NCI-H1417 treated with DMSO at 0.1 percent for 48 hours (cell line): ENCODE measurements at places on chromosomes 5 and 9.

- no peak for DNase-seq
These were observed 43.9 kb upstream of the HMGCS1 start for GRCh38 chr5:43357067-43357466.

DNA sequence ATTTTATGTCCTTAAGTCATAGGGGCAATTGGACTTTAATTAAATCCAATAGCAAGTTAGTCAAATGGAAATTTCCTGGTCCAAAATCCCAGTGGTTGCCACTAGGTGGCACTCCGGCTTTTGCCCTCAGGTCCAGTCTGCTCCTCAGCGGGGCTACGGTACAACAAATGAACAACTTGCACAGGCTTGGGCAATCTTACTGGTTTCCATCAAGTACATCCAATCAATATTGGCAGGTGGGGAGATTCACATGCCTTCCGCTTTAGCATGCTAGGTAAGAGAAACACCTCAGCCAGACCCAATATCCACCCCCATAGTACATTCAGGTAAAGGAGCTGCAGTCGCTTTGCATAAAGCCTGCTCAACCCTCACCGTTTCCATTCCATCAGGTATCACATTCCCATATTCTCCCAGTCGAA is 6.3 kb upstream of the MXD3 start:
- no peak for DNase-seq

- no peak for DNase-seq
These were observed 72.4 kb upstream of the NTRK2 start for GRCh38 chr9:84597131-84597530.

DNA sequence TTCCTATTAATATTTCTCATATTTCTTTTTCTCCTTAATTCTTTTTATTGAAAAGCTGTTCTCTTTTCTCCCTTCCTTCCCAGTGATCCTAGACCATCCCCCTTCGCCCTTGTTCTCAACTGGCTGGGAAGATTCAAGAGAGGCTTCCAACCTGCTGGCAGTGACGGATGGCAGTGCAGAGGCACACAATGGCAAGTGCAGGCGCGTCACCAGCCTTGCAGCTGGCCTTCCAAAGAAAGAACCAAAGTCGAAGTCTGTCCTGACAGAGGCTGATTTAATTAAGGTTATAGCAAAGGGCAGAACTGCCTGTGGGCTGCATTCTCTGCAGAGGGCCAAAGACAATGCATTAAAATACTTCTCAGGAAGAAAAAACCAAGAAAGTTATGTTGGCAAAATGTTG is 7.4 kb downstream of the CEMIP2 start:
- DNase-seq = no peak

- no peak for DNase-seq
These were observed 62.3 kb upstream of the CDK5RAP2 start for GRCh38 chr9:120642129-120642770.

DNA sequence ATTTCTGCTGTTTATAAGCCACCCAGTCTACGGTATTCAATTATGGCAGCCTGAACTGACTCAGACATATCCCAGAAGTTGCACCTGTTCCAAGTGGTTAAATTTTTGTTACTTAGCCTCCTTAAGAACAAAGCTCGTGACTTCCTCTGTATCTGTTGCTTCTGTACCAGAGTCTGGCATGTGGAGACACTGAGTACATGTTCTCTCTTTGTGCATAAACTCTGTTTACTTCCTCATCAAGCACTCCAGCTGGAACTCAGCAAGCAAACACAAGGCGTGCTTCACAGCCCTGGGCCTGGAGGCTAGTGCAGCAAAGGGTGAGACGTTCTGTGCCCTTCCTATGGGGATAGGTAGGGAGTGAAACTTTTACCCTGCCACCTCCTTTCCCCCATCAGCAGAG is 19.0 kb downstream of the C9orf152 start:
- DNase-seq = no peak

- no peak for DNase-seq
These were observed 262.7 kb downstream of the DRD1 start for GRCh38 chr5:175181331-175181730.

DNA sequence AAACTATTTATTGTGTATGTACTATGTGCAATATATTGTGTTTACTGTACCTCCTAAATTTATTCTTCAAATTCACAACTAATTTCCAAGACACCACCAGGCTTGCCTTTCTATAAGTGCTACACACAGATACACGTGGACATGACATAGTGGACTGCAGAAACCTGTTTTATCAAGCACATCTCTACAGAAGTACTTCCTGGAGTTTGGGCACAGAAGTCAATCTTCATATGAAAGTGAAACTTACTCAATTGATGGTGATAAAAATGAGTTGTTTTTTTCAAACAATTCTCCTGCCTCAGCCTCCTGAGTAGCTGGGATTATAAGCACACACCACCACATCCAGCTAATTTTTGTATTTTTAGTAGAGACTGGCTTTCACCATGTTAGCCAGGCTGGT is 57.6 kb downstream of the NLN start:
- DNase-seq = no peak

DNA sequence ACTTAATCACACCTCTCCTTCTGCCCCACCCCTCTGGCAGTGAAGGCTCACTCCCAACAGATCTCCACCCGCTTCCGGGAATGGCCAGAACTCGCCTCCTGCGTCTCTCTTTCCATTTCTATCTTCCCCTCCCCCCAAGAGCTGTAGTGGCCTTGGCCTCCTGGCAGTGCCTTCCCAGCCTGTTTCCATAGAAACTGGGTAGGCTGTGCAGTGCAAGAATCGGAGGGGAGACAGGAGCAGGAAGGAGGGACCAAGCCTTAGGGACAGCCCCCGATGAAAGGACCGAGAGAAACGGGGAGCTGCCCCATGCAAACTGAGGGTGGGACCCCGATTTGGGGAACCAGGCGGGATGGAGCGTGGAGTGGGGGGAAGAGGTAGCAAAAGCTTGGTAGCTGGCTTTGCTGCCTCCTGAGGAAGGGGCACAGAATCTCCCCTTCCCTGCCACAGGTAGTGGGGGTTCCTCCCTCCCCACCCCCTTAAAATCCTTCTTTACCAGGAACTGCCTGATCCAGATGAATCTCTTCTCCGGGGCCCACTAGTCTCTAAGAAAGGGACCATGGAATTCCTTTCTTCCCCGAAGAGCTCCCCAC is 4.5 kb upstream of the PCDH1 start:
- DNase-seq = no peak

DNA sequence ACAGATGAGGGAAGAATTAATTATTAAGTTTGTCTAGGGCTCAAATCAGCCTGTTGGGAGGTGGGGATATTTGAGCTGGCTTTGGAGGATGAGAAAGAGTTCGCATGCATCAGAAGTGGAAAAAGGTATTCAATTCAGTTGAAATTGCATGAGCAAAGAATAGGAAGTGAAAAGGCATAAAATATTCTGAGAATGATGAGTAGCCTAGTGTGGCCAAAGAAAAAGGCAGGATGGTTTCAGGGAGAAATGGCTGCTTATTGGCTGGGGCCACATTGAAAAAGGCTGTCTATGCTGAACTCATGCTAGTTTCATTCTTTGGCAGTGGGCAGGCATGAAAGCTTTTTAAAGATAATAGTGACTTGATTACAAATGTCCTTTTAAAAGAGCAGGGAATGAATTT is 235.4 kb upstream of the RIOK2 start:
- DNase-seq = no peak

DNA sequence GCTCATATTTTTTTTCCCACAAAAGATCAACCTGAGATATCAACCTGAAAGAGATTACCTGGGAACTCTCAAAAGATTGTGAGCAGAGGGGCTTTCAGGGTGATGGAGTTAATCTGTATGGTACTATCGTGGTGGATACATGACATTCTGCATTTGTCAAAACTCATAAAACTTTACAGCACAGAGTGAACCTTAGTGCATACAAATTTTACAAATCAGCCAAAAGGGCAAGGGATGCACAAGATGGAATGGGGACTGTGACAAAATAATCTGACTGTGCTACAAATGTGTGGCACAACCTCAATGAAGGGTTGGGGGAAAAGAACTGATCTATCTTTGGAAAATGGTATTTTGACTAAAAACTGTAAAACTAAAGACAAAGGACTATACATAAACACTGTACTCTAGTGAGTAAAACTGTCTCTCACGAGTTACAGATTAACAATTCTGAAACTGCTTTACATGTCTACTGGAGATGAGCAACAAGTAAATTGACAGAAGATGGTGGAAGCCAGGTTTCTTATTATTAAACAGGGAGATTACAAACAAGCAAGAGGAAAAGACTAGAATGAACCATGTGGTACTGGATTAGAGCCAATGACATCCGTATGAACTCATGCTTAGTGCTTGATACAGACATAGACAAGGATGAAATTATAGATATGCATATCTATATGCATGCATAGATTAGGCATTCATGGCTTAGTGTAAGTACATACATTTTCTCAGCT is 24.8 kb upstream of the RLN1 start:
- no peak for DNase-seq

DNA sequence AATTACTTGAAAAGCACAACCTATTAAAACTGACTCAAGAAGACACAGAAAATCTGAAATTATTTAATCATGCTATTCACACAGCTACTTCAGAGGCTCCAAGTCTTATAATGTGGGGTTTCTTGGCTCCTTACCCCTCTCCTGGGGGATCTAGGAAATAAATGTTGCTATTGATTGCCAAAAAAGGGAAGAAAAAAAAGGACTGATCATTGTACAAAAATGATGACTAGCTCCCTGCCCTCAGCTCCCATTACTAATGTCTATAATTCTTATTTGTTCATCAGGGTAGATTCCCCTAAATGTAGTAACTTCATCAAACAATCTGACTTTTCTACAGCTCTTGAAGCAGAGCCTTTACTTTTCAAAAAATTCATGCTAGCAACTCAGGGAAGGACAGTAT is 3.3 kb upstream of the SMC5 start:
- DNase-seq = no peak

GRCh38 chr5:36177715-36178523 is 26.0 kb downstream of the SKP2 start:
- no peak for DNase-seq

DNA sequence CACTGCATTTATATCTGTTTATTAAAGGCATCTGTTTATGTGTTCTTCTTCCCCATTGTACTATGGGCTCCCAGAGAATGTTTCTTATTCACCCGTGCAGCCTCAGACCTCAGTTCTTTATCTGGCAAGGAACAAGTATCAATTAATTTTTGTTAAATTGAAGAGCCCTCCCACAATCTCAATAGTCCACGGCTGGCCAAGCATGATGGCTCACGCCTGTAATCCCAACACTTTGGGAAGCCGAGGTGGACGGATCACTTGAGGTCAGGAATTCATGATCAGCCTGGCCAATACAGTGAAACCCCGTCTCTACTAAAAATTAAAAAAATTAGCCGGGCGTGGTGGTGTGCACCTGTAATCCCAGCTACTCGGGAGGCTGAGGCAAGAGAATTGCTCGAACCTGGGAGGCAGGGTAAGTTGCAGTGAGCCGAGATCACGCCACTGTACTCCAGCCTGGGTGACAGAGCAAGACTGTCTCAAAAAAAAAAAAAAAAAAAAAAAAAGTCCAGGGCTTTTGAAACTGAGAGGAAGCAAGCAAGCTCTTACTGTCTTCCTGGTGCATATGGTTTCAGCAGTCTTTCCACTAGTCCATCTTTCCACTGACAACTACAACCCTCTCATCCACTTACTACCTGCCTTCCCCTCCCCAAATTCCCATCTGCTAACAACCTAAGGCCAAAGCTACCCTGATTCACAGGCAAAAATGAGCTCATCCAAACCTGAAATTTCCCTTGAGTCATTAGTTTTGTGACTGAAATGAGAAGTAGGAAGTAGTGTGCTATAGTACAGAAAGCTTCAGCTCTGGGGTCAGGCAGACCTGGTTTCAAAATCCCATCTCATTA is 2.3 kb upstream of the HK3 start:
- DNase-seq = no peak

DNA sequence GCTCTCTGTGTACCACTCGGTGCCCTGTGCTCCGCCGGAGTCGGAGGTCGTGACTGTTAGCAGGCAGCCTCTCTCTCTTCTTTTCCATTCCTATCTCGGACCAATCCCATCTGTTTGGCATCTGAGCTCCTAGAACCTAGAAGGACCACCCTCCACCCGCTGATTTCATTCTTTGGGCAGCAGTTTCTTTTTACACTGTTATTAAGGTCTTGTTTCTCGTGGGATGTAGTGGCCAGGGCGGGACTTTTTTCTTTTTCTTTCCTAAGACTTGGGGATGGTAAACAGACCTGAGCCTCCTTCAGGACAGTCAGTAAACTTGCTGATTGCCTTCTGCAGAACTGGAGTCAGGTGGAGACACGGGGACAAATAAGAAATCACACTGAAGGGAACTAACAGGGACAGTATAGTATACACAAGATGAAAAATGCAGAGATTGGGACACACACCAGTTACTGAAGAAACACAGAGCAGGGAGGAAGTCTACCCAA is 500 bp downstream of the URM1 start:
- no peak for DNase-seq

GRCh38 chr5:82911910-82912309 is 165.3 kb downstream of the TMEM167A start:
- DNase-seq = no peak

GRCh38 chr9:115548609-115549260 is 430.8 kb upstream of the TNC start:
- DNase-seq = no peak

- no peak for DNase-seq
These were observed 252.5 kb downstream of the TLE4 start for GRCh38 chr9:79824265-79824664.

- no peak for DNase-seq
These were observed 127.8 kb upstream of the PAM start for GRCh38 chr5:102627315-102627714.

GRCh38 chr9:38137342-38137741 is 68.3 kb upstream of the SHB start:
- DNase-seq = no peak

DNA sequence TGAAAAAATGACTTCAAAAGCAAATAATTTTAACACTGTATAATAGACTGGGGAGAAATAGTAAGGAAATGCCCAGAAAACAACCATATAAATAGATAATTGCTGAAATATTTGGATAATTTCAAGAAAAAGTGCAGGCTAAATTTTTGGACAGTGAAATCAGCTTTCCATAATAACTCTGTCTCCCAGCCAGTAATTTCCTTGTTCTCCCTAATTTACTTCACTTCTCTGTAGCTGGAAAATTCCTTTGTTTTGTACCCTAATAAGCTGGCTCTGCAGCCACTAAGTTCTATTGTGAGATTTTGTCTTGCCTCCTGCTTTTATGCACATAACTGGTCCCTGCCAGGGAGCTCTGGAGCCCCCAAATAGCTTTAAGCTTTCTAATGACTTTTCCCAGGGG is 27.7 kb downstream of the PRDM6 start:
- no peak for DNase-seq

DNA sequence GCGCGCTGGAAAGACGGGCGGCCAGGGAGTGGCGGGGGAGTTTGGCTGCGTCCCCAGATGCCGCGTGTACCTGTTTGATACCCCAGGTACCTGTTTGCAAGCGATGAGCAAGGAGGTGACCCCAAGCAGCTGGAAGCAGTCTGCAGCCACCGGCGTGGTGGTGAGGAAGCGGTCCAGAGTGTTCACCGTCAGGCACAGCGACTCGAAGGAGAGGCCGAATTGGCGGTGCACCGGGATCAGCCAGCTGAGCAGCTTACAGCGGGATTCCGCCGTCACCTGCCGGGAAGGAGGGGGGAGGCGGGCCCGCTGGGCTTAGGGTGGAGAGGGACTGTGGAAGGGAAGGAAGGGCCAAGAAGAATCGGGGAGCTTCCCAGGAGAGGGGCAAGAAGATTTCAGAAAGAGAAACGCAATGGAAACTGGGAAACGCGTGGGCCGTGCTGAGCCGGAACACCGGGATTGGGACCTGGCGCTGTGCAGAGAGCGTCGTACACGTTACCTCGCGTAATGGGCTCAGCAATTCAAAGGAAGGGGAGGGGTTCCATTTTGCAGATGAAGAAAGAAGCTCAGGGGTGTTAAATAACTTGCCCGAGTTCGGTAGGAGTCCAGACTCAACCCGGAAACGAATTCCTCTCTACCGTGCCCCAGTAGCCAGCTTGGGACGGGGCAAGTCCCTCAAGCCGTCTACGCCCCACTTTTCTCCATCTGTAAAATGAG is 980 bp downstream of the CCNO start:
- no peak for DNase-seq
